H9 (cell line): ENCODE measurements at places on chromosomes 6 and 20.

- no peaks in the 10 kb centered on the region for H3K36me3 ChIP-seq
- no peak for DNase-seq
- no peak overlapping the region for H3K4me3 ChIP-seq
- no peaks in the 10 kb centered on the region; the same call in 1 of the 2 replicates for H3K4me1 ChIP-seq
Observed at GRCh38 chr20:5470943-5471342, 154.2 kb upstream of the PROKR2 start.

DNA sequence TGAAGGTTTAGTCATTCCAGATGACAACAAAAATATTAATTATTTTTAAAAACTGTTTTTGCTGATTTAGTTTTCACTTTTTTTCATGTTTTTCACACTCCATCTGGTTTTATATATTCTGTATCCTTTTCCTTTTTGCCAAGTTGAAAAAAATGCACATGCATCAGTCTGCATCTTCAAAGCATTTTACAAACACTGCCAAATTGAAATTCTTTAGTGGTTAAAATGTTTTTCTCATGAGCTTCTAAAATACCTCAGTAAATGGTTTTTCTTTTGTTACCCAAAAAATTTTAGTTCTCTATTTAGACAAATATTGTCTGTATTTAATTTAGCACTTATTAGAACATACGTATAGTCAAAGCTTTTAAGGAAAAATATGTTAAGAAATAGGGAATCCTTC is 386.9 kb upstream of the HSF2 start:
- H3K4me3 ChIP-seq, result no peak overlapping the region
- H3K27me3 ChIP-seq, result no peaks in the 10 kb centered on the region
- peaks cover 7% of the 10 kb centered on the region; the same call in 1 of the 2 replicates for H3K4me1 ChIP-seq
- H3K36me3 ChIP-seq, result no peaks in the 10 kb centered on the region
- H3K27ac ChIP-seq, result no peak overlapping the region
- DNase-seq, result no peak

DNA sequence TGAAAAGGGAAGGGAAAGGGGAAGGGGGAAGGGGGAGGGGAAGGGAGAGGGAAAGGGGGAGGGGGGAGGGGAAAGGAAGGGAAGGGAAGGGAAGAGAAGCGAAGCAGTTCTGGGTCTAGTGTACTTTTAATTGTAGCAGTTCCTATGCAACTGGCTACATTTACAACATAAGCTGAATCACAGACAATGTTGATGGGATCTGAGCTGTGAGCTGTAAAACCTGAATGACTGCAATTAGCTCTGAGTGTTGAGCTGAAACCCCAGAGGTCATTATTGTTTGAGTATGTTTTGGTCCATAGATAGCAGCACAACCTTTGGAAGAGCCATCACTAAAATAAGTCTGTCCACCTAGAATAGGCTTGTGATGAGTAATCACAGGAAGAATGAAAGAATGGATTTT is 7.2 kb upstream of the ABHD12 start:
- no peaks in the 10 kb centered on the region for H3K27me3 ChIP-seq
- H3K4me3 ChIP-seq, result no peak overlapping the region
- no peaks in the 10 kb centered on the region for H3K4me1 ChIP-seq
- peaks cover 17% of the 10 kb centered on the region for H3K36me3 ChIP-seq
- H3K27ac ChIP-seq, result no peak overlapping the region

DNA sequence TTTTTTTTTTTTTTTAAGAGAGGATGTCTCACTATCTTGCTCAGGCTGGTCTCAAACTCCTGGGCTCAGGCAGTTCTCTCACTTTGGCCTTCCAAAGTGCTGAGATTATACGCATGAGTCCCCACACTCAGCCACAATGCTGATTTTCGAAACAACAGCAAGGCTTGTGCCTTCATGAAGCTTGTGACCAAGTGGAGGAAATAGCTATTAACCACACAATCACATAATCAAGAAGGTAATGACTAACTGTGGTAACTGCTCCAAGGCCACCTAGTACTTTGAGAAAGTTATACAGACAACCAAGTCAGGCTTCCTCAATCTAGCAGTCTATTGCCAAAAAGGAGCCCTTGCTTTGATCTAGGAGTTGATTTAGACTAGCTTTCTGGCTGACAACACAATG is 46.3 kb downstream of the SOD2 start:
- no peak overlapping the region for H3K4me3 ChIP-seq
- H3K27me3 ChIP-seq, result no peaks in the 10 kb centered on the region
- H3K36me3 ChIP-seq, result no peaks in the 10 kb centered on the region
- H3K27ac ChIP-seq, result no peak overlapping the region
- H3K4me1 ChIP-seq, result no peaks in the 10 kb centered on the region
- no peak for DNase-seq

DNA sequence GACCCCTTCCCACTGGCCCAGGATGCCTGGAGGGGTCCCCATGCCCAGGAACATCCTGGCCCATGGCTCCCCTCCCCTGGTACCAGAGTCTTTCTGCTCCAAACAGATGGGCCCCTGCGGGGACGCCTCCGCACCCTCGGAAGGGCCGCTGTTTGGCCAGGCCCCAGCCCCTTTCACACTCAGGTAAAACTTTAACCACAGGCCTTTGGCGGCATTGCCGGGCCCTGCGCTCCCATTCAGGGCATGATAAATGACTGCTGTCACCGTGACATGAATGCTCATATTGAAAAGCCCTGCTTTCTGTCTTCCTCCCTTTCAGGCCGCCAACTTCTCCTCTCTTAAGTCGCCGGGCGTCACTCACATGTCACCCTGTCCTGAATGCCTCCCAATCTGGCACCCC is 141.5 kb upstream of the TOP1 start:
- no peaks in the 10 kb centered on the region for H3K27me3 ChIP-seq
- DNase-seq, result no peak
- no peak overlapping the region for H3K4me3 ChIP-seq
- H3K36me3 ChIP-seq, result no peaks in the 10 kb centered on the region
- H3K4me1 ChIP-seq, result no peaks in the 10 kb centered on the region

DNA sequence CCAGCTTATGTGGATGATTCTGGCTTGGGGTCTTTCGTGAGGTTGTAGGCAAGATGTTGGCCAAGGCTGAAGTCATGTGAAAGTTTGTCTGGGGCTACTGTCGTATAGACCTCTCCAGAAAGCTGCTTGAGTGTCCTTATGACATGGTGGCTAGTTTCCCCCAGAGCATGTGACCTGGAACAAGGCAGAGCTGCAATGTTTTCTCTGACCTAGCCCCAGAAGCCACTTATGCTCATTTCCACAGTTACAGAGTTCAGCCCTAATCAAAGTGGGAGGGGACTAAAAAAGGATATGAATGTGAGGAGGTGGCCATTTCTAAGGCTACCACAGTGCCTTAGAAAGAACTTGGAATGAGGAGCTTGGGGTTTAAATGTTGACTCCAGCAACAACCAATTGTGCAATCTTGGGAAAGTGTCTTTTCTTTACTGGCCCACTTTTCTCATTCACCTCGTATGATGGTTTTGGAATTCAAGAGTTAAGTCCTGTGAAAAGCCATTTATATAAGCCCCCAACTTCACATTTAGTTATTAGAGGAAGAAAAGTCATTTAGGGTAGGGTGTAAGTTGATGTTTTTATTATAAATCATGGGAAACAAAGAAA is 5.9 kb upstream of the ASXL1 start:
- no peak for DNase-seq
- H3K4me3 ChIP-seq, result no peak overlapping the region
- H3K27me3 ChIP-seq, result no peaks in the 10 kb centered on the region

DNA sequence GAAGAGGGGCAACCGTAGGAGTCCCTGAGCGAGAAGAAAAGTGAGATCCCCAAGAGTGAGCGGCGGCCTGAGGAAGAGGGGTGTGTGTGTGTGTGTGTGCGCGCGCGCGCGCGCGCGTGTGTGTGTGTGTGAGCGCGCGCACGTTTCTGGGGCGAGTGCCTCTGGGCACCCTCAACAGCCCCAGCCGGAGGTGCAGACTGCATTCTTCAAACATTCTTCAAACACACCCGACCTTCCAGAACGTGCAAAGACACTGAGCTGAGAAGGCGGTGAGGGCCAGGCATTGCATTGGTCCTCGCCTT is 76.2 kb upstream of the FOXP4 start:
- H3K27ac ChIP-seq, result no peak overlapping the region
- no peak for DNase-seq
- peak overlapping the region; percentile 83 for H3K4me3 ChIP-seq
- peaks cover 25% of the 10 kb centered on the region; the same call in 1 of the 2 replicates for H3K27me3 ChIP-seq
- no peaks in the 10 kb centered on the region; the same call in 2 of the 3 replicates for H3K36me3 ChIP-seq

GRCh38 chr6:111972745-111973117 is 81.2 kb upstream of the CCN6 start:
- H3K4me3 ChIP-seq, result no peak overlapping the region
- no peaks in the 10 kb centered on the region for H3K4me1 ChIP-seq
- H3K27ac ChIP-seq, result no peak overlapping the region
- no peaks in the 10 kb centered on the region for H3K36me3 ChIP-seq

DNA sequence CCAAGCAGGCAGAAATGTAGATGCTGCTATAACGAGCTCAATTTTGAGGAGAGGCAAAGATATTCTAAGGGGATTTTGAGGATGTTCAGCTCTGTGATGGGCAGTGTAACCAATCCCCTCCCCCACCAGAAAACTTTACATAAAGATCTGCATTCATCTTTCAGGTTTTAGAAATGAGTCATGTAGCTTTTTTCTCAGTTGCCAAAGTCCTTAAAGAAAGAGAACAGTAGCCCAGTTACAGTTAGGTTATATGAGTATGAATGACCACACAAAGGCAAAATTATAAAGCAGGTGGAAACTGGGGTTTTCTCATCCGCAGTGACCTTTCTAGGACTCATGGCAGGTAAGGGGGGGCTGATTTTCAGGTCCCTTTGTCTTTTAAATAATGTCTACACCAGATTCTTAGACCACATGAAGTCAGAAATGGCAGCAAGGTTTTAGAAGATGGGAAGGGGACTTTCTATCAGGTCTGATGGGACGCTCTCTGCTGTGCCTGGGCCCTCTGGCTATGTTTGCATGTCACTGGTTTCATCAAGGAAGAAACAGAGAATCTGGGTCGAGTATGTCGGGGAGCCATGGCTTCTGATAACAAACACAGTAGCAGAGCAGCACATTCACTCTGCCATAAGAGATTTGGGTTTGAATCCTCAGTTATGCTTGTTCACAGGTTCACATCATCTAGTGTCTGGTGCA is 94.7 kb downstream of the CLIC5 start:
- H3K4me3 ChIP-seq, result no peak overlapping the region
- DNase-seq, result no peak
- H3K36me3 ChIP-seq, result no peaks in the 10 kb centered on the region
- H3K27me3 ChIP-seq, result no peaks in the 10 kb centered on the region
- no peak overlapping the region for H3K27ac ChIP-seq

DNA sequence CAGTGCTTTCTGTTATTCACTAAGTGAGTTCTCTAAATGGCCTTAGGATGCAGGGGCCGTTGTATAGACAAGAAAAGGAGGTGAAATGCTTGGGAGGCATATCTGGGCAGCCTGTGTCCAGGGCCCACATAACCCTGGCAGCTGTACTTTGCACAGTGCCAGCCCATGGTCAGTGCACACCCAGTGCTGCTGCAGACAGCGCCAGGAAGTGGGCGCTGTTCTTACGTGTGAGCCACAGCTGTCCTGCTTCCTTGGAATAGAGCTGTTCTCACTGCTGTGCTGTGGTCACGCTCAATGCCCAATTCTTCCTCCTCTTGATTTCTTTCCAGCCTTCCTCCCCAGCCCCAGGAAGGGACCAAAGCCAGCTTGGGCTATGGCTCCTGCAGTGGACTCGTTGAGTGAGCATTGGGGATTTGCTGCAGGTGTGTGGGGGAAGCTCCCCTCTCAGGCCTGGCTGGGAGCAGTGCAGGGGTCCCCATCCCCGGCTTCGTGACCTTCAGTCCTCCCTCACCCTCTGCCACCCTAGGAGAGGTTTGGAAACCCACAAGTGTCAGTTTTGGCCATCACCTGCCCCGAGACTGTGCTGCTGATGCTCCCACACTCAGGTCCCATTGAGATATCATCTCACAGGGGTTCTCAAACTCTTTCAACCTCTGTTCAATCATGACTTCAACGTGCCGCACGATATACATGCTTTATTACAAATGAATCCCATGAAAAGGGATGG is 246.8 kb upstream of the EXOC2 start:
- H3K27me3 ChIP-seq, result no peaks in the 10 kb centered on the region
- no peak for DNase-seq
- H3K36me3 ChIP-seq, result no peaks in the 10 kb centered on the region
- H3K27ac ChIP-seq, result no peak overlapping the region

- H3K27me3 ChIP-seq, result no peaks in the 10 kb centered on the region
- H3K4me3 ChIP-seq, result no peak overlapping the region
- no peaks in the 10 kb centered on the region for H3K36me3 ChIP-seq
- H3K27ac ChIP-seq, result no peak overlapping the region
- H3K4me1 ChIP-seq, result peaks cover 3% of the 10 kb centered on the region; the same call in 1 of the 2 replicates
Observed at GRCh38 chr6:72825315-72825911, 203.5 kb downstream of the KCNQ5 start.

DNA sequence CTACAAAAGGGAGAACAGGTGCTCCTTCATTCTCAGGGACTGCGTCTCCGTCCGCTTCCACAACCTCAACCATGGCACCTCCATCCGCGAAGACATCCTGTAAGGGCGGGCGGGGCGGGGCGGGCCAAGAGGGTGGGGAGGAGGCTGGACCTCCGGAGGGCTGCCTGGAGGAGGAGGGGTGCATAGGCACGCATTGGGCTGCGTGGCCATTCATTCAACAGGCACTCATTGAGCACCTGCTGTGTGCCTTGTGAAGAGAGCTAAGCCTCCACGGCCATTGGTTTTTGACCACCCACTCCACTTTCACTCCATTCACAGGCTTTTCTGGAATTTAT is 435 bp downstream of the ZSWIM3 start:
- H3K27me3 ChIP-seq, result no peaks in the 10 kb centered on the region
- no peak overlapping the region for H3K27ac ChIP-seq
- peak; percentile 89 for DNase-seq
- peak overlapping the region; percentile 93 for H3K4me3 ChIP-seq
- H3K4me1 ChIP-seq, result peaks cover 14% of the 10 kb centered on the region; the same call in 1 of the 2 replicates

GRCh38 chr6:109262261-109262660 is 120.0 kb downstream of the CD164 start:
- peaks cover 1% of the 10 kb centered on the region; the same call in 2 of the 3 replicates for H3K36me3 ChIP-seq
- no peaks in the 10 kb centered on the region for H3K4me1 ChIP-seq
- no peak overlapping the region for H3K27ac ChIP-seq
- H3K27me3 ChIP-seq, result no peaks in the 10 kb centered on the region
- no peak for DNase-seq
- H3K4me3 ChIP-seq, result no peak overlapping the region

GRCh38 chr6:7406743-7407142 is 17.1 kb downstream of the RIOK1 start:
- DNase-seq, result no peak
- peaks cover 76% of the 10 kb centered on the region for H3K36me3 ChIP-seq
- H3K27me3 ChIP-seq, result no peaks in the 10 kb centered on the region
- no peak overlapping the region for H3K27ac ChIP-seq
- H3K4me1 ChIP-seq, result no peaks in the 10 kb centered on the region

DNA sequence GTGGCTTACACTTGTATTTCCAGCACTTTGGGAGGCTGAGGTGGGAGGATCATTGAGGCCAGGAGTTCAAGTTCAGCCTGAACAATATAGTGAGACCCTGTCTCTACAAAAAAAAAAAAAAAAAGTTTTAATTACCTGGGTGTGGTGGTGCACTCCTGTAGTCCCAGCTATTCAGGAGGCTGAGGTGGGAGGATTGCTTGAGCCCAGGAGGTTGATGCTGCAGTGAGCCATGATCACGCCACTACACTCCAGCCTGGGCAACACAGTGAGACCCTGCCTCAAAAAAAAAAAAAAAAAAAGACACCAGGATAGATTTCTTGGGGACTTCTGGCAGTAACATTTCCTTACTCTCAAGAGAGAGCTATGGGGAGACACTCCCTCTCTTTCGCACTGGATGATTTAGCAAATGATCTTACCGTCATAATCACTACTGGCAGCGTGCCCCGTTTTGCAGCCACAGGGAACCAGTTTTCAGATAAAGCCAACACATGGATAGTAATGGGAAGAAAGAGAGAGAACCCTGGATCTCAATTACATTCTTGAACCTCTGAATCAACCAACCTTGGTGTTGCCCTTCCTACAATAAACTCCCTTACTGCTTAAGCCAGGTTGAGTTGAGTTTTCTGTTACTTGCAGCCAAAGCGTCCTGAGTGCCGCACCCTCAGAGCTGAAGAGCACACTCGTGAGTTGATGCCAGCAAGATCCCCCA is 18.1 kb upstream of the PTPN1 start:
- no peaks in the 10 kb centered on the region for H3K4me1 ChIP-seq
- no peaks in the 10 kb centered on the region for H3K27me3 ChIP-seq
- DNase-seq, result no peak
- no peak overlapping the region for H3K27ac ChIP-seq
